ENCODE measurements at places on chromosomes 5 and 9.

DNA sequence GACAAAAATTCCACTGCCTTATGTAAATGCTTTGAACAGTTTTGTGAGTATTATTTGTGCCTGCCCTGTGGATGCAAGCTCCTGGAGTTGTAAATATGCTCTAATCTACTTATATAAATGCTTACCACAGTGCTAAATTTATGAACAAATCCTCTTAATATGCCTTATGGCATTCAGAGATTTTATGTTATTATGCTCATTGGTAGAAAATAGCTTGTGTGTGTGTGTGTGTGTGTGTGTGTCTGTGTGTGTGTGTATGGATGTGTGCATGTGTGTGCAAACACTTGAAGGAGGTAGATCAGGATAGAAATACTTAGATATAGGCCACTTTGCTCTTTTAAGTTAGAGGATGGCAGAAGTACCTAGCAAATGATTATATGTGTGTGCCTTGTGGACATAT, 253.9 kb downstream of the TAF11L14 start:
- DNase-seq, result no peak

GRCh38 chr9:132970324-132971062, 8.0 kb upstream of the GFI1B start:
- no peak for DNase-seq

DNA sequence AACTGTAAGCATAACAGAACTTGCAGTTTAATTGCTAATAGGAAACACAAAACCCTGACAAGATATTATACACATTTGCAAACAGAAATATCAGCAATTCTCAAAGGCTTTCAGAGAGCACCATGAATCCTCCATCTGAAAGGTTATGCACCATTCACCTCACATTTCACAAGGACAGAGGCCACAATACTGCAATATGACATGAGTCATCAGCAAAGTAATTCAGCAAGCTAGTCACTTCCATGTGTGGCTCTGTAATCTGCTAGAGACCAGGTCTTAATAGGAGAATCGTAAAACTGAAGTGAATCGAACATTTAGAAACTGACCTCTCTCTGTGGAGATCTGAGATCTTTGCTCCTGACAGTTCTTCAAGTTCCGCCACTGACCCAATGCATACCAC, 28.3 kb downstream of the IARS1 start:
- peak; percentile 32 for DNase-seq

- no peak for DNase-seq
Observed at GRCh38 chr5:136799806-136800372, 434.5 kb upstream of the TRPC7 start.

DNA sequence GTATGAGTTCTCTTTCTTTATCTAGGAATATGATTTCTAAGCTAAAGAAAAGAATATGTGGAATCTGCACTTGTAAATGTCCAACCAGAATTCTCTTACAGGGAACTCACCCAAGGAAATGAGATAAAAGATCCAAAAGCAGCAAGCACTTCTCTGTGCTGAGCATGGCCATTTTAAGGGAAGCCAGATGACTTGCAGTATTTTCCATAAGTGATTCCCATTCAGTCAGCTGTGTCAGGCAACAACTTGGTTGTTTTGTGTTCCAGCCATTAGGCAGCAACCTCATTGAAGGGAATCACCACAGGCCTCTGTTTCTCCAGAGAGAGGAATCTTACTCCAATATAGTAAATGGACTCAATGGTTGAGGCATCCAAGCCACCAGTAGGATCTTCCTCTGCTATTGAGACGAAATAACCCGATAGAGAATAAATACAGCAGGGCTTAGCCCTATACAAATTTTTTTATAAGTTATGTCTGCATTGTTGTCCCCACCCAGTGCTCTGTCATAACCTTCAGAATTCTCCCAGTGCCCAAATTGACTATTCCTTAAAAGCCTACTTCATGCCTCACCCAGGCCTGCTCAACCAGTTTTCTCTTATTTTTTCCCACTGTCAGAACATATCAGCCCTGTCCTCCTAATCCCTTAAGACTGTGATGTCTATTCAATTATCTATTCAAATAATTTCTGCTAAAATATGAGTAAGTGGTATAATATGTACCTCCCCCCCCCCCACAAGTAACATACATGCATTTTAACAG, 236.6 kb downstream of the PJA2 start:
- DNase-seq, result no peak

DNA sequence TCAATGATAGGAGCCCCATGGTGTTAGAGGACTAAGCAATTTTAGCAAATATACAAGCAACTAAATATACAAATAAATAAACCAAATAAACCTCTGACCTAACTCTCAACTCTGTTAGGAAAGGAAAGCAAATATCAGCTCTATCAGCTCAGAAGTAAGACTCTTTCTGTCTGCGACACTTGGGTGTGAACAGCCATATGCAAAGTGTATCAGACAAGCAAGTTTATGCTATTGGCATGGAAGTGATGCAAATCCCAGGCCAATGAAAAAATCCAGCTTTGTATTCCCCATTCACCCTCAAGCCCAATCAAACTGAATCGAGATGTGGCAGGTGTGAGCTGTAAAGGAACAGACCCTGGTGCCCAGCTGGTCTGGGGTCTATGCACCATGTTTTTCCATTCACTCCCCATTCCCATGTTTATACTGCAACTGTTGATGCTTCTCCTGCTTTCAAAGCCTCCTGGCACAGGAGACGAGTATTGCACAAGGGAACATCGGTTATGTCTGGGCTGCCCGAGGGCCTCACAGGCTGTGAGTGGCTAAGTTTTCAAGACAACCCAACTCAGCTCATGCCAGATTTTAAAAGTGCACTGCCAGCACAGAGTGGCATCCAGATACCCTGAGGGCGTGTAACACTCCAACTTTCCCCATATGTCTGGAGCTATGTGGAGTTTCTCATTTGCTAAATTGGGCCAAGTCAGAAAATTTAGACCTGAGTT, 73.1 kb downstream of the FEM1C start:
- no peak for DNase-seq

DNA sequence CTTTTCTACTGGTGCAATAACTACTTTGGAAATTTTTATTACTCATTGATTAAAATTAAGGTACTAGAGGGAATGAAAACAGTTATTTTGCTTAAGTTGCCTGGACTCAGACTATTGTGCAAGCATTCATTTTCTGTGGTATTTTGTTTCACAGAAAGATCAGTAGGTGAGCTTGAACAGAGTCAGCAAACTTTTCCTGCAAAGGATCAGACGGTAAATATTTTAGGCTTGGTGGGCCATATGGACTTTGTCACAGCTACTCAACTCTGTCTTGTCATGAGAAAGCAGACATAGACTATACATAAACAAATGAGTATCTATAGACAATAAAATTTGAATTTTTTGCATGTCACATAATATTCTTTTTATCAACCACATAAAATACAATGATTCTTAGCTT, 1036.4 kb downstream of the NR2F1-AS1 start:
- DNase-seq, result no peak

GRCh38 chr5:8508231-8508630, 639.3 kb downstream of the MTRR start:
- no peak for DNase-seq

GRCh38 chr5:157336423-157336744, 70.5 kb downstream of the CYFIP2 start:
- DNase-seq, result no peak

- no peak for DNase-seq
Observed at GRCh38 chr5:22471154-22471553, 382.0 kb downstream of the CDH12 start.

DNA sequence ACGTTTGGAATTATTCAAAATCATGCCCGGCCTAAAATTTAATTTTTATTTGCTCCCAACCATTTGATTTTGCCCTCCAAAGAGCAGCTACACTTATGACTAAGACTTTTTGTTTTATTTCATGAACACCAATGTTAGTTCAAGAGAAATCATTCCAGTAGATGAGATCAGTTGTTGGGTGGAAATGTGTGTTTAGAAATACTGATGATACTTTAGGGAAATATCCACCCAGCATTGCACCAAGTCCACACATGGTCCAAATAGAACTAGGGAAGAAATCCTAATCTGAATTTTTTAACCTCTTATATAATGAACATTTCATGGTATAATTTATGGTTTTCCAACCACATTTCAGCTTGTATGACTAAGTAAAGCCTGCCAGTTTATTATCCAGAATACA, 28.3 kb upstream of the GOLPH3 start:
- no peak for DNase-seq

DNA sequence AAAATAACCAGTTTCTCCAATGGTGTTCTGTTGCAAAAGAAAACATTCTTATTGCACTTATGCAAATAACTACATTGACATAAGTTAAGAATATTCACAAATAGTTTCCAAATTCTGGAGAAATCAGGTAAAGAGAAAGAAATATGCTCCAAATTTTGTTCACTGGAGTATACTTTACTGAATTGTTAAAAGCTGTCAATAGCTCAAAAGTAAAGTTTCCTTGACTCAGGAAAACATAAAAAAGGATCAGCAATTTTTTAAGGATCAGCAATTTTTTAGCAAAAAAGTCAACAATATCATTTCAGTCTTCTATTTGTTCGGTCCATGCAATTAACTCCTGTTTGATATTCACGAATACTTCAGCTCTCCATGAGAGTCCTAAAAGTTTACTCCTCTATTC, 51.6 kb downstream of the ANXA2R start:
- DNase-seq, result no peak

DNA sequence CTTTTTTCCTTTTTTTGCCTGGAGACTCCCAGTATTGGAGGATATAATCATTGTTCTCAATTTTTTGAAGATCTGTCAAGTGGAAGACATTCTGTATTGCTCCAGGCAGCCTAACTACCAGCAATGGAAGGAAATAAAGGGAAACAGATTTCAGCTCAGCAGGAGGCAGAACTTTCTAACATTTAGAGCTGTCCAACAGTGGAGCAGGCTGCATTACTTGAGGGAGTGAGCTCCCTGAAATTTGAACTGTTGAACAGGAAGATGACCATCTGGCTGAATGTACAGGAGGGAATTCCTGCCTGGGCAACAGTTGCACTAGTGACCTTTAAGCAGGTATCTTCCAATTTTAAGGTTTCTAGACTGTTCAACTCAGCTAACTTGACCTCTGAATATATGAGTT, 1.1 kb upstream of the GAPVD1 start:
- DNase-seq, result no peak

- DNase-seq, result peak; percentile 98
Observed at GRCh38 chr9:7976167-7976755, 176.7 kb upstream of the DMAC1 start.

DNA sequence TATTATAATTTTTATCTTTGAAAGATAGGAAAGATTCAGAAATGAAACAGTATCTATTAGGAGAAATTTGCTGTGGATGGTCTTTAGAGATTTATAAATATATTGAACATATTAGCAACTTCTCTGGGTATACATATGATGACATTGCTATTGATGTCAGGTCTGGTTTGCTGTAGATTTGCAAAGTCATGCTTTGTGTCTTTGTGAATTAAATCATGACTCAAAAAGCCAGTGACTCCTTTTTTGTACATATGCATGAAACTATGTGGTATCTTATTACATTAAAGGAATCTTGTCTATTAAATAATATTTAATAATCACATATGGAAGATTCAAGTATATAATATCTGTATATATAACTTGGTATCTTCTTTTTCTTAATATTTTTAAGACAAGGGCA, 141.9 kb downstream of the ST8SIA4 start:
- no peak for DNase-seq
